Right atrium auricular region (tissue), 2 donors: ENCODE measurements at places on chromosomes 6 and 20.

GRCh38 chr20:21801193-21801592, 95.7 kb downstream of the PAX1 start:
- DNase-seq: no peak

DNA sequence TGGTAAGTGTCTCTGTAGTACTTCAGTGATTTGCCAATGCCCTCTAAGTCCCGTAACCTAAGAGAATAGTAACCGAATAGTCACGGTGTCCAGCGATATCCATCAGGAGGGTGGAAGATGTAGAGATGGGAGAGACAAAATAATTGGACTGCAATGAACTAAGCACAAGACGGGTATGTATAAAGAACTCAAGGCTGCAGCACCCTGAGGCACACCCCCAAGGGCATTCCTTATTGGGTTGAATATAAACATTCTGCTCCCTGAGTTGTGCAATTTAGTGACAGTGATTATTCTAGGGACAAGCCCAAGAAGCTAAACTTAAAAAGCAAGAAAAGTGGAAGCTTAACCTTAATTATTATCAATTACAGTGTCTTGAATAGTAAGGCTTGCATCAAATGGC, 14.6 kb downstream of the DST start:
- no peak for DNase-seq

DNA sequence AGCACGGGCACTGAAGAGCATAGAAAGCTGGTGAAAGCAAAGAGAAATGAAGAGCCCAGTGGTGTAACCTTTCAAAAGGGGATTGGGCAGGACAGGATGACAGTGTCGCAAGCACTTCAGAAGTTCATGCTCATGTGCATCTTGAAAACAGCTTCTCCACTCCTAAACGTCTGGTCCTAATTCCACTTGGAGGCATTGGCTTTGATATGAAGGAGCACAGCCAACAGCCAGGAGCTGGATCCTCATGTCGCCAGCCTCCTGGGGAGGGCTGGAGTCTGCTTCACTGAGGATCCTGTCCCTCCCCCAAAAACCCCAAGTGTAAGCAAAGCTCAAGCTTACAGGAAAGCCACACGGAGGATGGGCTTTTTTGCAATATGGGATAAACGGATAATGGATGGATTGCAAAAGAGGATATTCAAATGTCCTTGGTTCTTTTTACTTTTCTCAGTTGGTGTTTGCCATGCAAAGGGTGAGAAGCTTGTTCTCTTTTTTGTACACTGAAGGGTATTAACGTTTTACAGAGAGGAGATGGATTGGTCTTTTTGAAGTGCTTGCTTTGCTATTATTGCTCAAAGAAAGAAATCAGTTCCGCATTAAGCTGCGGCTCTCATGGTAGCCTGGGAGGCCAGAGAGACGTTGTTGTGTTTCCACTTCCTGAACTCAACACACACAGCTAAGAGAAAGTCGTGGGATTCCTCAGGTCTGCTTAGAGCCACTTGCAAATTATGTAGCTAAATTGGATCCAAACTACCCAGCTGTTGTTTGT, 92.2 kb downstream of the SIM1 start:
- no peak for DNase-seq

GRCh38 chr6:170035901-170036304, 255.0 kb downstream of the DLL1 start:
- DNase-seq: no peak

DNA sequence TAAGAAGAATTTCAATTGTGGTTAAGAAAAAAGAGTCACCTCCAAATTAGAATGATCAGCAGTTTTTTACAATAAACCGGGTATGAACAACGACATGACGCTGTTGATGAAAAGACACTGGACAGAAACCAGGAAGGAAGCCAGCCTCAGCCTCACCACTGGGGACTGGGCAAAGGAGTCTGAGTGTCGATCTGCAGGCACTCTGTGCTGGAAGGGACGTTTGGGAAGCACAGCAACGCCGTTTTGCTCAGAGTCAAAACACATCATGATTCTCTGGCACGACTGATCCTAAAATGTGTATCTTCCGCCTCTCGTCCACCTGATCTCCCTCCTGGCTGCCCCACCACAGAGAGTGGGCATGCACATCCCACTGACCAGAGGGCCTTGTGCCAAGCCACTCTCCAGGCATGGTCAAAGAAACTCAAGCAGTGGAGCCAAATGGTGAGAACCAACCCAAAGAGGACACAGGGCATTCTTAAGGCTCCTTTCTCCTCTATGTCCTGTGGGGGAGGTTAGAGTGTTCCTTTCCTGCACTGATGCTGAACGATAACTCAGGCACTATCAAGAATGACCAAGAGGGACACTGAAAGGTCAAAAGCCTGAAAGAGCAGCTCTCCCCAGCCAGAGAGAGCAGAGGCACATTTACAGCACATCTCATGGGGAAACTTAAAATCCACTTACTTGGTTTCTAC, 68.8 kb downstream of the AGPAT4 start:
- DNase-seq: no peak

- DNase-seq: no peak
Observed at GRCh38 chr6:87630746-87631145, 40.8 kb downstream of the ORC3 start.

GRCh38 chr20:25991051-25991755, 294.6 kb upstream of the ZNF337 start:
- no peak for DNase-seq

GRCh38 chr6:159077123-159077522, 32.3 kb upstream of the TAGAP start:
- no peak for DNase-seq

DNA sequence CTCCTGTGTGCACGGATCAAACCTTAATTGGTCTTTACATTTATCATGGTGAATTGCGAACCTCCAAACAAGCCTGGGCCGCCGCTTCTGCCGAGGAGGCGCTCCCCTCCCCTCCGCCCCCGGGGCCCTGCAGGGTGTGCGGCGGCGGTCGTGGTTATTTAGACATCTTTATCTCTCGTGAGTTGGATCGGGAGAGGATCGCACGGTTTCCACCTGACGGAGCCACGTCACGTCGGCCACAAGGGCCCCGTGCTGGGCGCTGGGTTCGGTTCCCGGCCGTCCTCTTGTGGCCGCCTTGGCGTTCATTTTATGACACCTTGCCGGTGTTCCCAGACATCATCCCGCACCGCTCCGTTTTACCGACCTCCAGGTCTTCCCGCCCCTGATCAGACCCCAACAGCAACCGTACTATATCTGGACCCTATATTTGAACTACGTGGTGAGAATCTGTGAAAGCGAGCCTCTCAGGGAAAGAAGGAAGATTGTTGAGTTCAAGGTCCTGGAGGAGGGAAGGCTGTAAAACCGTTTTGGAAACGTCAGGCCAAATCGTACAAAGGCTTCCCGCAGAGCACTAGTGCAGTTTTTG, 1.3 kb upstream of the CNR1 start:
- no peak for DNase-seq

DNA sequence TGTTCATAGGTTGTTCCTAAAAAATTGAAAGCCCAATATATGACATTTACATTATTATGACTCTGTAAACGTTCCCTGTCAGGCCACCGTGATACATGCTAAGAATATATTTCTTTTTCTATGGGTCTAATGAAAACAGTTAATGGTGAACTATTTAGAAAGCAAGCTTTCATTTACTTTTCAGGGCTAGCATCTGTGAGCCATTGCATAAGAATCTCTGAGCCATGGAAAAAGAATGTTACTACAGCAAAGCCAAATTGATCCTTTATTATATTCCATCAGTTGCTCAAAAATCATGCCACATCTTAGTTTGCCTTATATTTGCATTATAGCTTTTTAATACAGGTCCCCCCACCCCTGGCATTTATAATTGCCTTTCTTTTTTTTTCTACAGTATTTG, 275.5 kb downstream of the ZFAND3 start:
- no peak for DNase-seq

DNA sequence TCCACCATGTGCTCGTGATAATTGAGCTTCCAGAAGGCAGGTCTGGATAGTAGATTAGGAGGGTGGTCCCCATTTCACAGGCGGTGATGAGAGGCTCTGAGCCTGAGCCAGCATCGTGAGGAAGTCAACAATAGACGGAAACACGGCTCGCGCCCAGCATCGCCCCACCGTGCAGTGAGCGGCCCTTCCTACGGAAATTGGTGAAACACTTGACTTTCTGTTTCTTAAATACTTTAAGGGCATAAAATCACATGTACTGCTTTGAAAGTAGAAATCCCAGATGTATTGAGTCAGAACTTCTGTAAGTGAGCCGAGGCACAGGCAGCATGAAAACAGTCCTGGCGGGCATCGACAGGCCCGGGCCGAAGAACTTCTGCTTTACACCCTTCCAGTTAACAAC, 4.3 kb upstream of the KIF25 start:
- peak; percentile 64 for DNase-seq

- DNase-seq: no peak
Observed at GRCh38 chr6:166957805-166958076, 1.4 kb upstream of the RNASET2 start.

DNA sequence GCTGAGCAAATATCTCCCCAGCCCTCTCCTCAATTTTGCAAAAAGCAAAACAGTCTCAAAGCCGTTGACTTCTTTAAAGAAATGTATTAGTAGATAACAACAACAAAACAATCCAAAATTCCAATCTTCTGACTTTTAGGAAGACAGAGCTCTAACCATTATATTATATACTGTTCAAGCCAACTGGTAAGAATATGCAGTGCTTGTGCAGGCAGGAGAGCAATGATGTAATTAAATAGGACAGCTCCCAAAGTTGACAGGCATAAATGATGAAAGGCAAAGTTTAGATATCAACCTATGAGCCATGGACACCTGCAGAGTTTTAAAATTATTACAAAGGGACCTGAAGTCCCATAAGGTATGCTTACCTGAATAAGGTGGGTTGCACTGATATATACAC, 16.6 kb upstream of the CEP85L start:
- DNase-seq: no peak

DNA sequence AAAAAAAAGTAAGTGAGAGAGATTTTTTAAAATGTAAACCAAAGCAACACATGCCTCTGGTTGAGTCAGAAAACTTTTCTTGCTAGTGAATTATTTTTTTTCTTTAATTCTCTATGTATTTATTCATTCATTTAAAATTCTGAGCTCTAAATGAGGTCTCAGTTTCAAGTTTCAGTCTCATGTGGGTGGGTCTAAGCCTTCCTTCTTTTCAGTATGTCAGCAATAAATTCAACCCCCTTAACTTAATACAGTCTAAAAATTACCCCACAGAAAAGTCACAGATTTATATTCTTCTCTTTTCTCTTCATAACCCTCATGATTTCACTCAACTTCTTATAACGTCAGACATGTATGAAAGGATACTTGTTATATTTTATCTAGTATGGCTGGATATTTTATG, 663.3 kb upstream of the PTCHD4 start:
- DNase-seq: no peak

DNA sequence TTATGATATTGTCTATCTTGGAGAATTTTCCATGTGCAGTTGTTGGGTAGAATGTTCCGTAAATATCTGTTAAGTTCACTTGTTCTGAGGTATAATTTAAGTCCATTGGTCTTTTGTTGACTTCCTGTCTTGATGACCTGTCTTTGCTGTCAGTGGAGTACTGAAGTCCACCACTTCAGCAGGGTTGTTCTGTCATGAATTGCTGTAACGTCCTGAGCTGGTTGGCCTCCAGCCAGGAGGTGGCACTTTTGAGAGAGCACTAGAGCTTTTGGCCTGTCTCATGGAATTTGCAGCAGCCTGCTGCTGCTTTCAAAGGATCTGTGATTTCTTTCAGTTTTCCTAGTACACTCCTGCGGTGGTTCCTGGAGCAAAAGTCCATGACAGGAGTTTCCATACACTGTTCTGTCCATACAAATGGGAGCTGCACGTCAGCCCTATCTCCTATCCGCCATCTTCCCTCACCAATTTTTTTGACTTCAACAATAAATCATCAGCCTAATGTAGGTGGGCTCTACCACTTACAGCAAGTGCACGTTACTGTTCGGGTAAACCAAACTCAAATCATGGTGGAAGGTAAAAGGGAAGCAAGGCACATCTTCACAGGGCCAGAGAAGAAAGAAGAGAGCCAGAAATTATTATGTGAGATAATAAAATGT, 46.9 kb upstream of the TRERF1 start:
- DNase-seq: no peak

DNA sequence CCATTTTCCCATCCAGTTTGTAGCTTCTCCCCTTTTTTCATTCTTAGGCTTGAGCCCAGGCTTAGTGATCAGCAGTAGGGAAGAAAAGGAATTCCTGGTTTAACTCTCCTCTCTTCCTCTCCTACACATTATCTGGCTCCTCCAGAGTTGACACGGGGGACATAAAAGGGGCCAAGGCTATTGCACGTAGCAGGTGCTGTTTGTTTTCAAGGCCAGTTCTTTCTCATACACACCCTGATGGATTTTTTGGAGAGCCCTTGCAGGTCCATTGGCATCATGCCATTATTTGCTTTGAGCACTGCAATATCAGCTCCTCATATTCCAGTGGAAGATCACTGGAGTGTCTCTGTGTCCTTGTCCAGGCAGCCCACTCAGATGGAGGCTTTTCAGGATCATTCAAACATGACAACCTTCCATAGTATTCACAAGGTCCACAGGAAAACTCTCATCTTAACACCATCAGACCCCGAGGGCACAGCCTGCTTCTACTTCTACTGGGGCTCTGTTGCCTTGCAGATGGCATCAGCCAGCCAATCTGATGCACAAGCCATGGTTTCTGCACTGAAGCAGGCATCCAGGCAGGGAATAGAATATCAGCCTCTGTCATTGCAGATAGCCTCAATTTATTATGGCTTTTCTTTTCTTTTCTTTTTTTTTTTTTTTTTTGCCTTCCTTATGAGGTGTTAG, 18.8 kb downstream of the PLCB4 start:
- no peak for DNase-seq

DNA sequence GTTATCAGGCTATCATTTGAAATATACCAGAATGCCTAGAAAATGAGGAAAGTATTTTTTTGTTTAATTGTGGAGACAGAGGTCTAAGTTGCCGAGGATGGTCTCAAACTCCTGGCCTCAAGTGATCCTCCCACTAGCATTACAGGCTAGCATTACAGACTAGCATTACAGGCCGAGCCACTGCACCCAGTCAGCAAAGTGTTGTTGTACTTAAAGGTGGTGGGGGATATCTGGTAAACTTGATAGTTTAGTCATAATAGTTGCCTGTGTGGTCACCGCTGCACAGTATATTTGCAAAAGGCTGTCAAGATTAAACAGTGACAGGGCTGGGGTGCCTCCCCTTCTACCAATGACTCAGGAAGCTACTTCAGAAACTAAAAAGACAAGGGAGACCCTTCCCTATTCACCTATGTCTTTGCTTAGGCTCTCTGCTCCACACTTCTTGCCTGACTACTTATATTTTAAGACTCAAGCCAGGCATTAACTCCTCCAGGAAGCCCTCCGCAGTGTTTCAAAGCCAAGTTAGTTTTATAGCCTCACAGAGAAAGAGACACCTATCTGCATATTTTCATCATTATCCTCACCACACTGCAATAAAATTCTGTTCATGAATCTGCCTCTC, 3.1 kb upstream of the AKIRIN2 start:
- DNase-seq: no peak

- DNase-seq: no peak
Observed at GRCh38 chr20:14820771-14821170, 483.4 kb upstream of the FLRT3 start.
